ENCODE measurements at places on chromosomes 3 and 15.

DNA sequence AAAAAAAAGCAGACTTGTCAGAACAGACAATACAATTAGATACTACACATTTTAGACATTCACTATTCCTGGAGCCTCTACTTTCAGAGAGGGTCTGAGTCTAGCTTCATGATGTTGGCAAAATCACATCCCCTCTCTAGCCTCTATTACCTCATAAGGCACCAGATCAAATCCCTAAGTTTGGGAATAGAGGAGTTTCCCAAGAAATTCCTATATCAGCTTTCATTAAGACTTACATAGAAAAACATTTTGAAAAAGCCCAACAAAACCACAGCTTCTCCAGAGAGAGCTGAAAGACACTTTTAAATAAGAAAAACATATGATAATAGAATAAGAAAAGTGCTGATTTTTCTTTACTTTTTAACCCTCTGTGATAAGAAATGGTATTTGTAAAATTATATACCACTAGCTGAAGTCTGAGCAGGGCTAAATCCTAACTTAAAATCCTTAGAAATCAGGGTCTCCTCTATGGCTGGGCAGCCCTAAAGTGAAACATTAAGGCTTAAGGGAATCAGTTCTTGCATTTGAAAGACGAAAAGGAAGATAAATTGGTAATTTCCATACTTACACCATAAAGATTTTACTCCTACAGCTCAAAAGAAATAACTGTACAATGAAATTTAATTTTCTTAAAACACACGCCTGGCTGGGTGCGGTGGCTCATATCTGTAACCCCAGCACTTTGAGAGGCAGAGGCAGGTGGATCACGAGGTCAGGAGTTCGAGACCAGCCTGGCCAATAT is 4.3 kb downstream of the TBC1D2B start:
- DNase-seq: no peak

- DNase-seq: no peak
Measured at GRCh38 chr15:64969401-64969800, 20.3 kb downstream of the SPG21 start.

- no peak for DNase-seq
Measured at GRCh38 chr3:159950156-159950898, 38.3 kb upstream of the IL12A start.

- no peak for DNase-seq
Measured at GRCh38 chr15:37824717-37825382, 109.6 kb upstream of the TMCO5A start.

GRCh38 chr15:75751116-75751875 is 38.6 kb upstream of the CSPG4 start:
- DNase-seq: no peak

GRCh38 chr3:52857133-52857532 is 22.3 kb upstream of the MUSTN1 start:
- no peak for DNase-seq

GRCh38 chr3:11671648-11672100 is 28.0 kb upstream of the VGLL4 start:
- no peak for DNase-seq

GRCh38 chr3:170414202-170414663 is 4.4 kb upstream of the CLDN11 start:
- DNase-seq: no peak

- DNase-seq: no peak
Measured at GRCh38 chr3:3707858-3708768, 91.1 kb upstream of the LRRN1 start.

DNA sequence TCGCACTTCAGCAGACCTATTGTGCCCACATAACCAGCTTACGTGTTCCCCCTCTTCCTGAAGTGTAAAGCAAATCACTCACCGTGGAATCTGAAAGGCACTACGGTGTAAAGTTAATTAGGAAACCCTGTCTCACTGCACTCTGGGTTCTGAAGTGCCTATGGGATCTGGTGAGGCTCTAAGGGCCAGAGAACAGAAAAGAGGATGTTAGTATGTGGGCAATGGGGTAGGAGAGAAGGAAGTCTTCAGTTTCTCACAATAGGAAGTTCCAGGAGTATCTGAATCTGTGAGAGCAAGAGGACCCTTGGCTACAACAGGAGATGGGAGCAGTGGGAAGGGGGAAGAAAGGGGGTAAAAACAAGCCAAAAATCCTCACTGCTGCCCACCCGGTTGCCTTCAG is 71.4 kb downstream of the ITGB5 start:
- no peak for DNase-seq

- DNase-seq: no peak
Measured at GRCh38 chr3:54960082-54960481, 32.2 kb upstream of the LRTM1 start.

GRCh38 chr3:79976466-79976865 is 208.7 kb upstream of the ROBO1 start:
- DNase-seq: no peak

DNA sequence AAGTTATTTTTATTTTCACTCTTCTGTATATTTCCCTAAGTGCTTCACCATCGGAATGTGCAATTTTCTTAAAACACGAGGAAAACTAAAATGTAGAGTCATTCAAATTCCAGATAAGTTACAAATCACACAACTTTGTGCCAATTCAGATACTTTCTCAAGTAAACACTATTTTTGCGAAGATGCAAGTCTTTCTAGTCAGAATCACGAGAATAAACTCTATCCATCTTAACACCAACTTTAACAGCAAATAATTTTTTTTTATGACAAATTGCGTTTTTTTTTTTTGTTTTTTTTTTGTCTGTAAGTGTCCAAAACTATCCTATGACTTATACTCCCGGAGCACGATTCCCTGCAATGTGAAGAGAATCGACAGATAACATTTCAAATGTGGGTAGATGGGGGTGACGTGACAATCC is 1.3 kb downstream of the STAG1 start:
- DNase-seq: no peak

DNA sequence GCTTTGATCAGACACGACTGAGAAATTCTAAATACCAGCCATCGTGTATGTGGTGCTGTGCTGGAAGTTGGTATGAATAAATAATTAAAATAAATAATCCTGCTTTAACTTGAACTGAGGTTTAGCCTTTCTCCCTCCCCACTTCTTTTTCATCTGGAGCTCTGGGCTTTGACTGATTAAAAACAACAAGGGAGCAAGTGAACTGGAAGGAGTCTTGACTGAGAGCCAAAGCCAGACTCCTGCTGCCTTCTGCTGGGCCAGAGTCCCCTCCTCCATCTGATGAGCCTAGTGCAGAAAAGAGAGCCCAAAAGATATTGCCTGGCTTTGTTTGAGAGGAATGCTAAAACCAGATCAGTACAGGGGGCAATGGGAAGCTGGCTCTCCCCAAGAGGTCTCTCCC is 96.0 kb downstream of the CCNL1 start:
- no peak for DNase-seq

GRCh38 chr15:68303560-68304436 is 26.3 kb downstream of the FEM1B start:
- no peak for DNase-seq

GRCh38 chr15:41852736-41853590 is 14.3 kb downstream of the PLA2G4B start:
- DNase-seq: no peak

DNA sequence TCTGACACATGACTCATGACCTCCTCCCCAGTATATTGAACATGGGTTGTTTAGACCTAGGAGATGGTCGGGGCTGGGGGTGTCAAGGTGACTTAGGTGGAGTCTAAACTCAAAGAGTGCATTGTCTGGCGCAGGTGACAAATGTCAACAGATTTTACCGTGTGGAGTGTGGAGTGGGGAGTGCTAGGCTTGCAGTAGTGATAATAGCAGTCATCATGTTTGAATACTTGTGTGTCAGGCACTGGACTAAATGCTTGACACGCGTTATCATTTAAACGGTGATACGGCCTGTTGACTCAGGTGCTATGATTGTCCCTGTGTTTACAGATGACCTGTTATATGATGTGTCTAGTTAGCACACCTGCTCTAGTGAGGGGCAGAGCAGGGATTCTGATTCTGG is 30.8 kb downstream of the MUC20 start:
- no peak for DNase-seq

DNA sequence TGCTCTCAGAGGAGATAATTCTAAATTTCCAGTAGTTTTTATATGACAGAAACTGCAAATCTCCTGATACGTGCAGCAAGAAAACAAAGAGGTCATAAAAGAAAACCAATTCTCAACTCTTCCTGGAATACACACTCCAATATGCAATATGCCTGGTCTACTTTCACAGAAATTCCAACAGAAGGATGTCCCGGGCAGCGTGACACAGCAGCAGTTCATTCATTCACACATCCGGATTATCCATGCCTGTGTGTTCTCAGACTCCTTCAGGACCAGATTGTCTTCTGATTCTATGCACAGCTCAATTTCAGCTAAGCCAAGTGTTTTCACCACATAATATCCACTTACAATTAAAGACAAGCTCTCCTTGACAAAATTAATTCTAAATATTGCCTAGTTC is 64.3 kb downstream of the FBN1 start:
- DNase-seq: no peak

DNA sequence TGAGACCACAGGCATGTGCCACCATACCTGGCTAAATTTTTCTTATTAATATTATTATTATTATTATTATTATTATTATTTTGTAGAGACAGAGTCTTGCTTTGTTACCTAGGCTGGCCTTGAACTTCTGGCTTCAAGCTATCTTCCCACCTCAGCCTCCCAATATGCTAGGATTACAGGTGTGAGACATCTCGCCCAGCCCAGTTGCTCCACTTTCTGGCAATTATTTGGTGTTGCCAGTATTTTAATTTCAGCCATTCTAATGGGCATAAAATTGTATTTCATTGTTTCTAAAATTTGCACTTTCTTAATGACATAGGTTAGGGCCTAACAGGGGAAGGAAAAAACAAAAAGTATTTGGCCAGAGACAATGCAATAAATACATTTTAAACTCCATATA is 1217.6 kb upstream of the ALCAM start:
- DNase-seq: no peak

- no peak for DNase-seq
Measured at GRCh38 chr15:99006146-99006545, 1.4 kb downstream of the PGPEP1L start.

- DNase-seq: no peak
Measured at GRCh38 chr15:28116521-28117431, 17.7 kb upstream of the OCA2 start.

DNA sequence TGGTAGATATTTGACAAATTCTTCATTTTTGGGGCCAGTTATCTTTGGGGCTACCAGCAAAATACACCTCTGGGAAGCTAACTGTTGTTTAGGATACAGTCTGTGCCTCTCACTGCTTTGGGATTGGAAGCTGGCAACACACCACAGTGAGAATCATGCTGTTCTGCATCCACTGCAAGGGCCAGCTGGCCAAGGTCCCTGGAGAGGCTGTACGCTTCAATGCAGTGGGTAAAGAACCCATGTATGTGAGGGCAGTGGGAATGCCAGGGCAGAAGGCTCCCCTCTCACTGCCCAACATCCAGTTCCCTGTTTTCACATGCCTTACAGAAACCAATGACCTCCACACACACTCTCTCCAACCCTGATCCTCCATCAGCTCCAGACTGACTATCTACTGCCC is 20.1 kb downstream of the ZDHHC3 start:
- no peak for DNase-seq

DNA sequence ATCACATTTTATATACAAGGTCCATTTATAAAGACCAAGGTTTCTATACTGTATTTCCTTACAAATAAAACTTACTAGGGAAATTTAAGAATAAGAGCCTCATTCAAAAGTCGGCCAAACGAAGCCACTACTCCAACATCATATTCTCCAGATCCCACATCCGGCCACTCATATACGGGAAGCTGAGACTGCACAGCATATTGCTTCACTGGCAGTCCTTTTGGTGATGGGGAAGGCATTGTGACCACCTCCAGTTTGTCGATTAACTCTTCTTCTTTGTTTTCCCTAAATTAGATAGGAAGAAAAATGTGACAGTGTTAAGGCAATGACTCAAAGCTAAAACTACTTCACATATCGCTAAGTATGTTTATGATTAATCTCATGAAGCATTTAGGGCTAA is 2.7 kb downstream of the MTFMT start:
- DNase-seq: no peak

- DNase-seq: no peak
Measured at GRCh38 chr3:196454935-196455334, 22.7 kb upstream of the UBXN7 start.

- no peak for DNase-seq
Measured at GRCh38 chr3:69408542-69408941, 22.7 kb upstream of the FRMD4B start.

DNA sequence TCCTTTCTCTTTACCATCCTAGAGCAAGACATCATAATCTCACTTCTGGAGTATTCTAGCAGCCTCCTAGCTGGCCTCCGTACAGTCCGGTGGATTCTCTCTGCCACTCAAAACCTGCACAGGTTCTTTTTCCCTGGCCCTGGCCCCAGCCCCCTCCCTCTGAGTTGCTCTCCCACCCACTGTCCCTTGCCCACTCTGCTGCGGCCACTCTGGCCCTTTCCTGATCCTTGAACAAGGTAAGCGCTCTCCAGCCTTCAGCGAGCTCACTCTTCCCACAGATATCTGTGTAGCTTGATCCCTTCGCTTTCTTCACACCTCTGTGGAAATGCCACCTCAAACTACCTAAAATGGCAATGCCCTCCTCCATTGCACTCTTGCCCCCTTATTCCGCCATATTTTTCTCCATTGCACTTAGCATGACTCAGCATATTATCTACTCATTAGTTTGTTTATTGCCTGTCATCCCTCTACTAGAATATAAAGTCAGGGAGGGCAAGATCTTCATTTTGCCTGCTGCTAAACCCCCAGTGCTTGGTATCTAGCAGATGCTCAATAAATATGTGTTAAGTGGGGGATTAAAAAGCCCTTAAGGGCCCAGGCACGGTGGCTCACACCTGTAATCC is 65.6 kb upstream of the ATP13A3 start:
- DNase-seq: no peak

- no peak for DNase-seq
Measured at GRCh38 chr3:9455596-9456131, 58.2 kb downstream of the SETD5 start.

DNA sequence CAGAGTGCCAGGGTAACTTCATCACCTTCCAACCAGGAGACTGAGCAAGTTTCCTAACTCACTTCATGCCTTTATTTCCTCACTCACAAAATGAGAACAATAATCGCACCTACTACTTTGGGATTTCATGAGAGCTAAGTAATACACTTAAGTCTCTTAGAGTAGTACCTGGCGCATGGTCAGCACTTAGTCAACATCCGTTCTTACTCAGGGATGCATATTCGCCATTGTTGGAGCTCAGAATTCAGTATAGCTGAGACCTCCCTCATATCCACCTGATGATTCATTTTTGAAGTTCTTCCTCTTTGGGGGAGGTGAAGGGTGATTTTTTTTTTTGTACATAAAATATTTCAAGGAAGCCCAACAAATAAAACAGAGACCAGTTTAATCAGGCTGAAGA is 188.2 kb downstream of the AGBL1 start:
- DNase-seq: no peak

- DNase-seq: no peak
Measured at GRCh38 chr3:23496165-23496564, 293.0 kb downstream of the UBE2E2 start.

GRCh38 chr15:57218826-57219576 is 157.3 kb upstream of the CGNL1 start:
- DNase-seq: no peak

- no peak for DNase-seq
Measured at GRCh38 chr15:70920981-70921696, 28.5 kb downstream of the LRRC49 start.

- DNase-seq: no peak
Measured at GRCh38 chr3:46649436-46649835, 37.1 kb downstream of the FAM240A start.

- no peak for DNase-seq
Measured at GRCh38 chr3:198071602-198072287, 111.7 kb downstream of the LMLN start.

All from thoracic aorta (tissue), 2 donors.